Right lobe of liver (tissue), 6 donors: ENCODE measurements at places on chromosomes 7 and 10. TPM values are rescaled to one million over a fixed set of nuclear protein-coding genes. Genes with fewer than 3 reads are reported as not detected.

The NUP42 gene
- total RNA-seq: 15.3 TPM

The PROSER2 gene
- 26.3 TPM for total RNA-seq

The KCND2 gene
- not detected for total RNA-seq

The ZFAND4 gene
- total RNA-seq: 7.5 TPM

The IFIT1B gene
- not detected for total RNA-seq

The AKR1C8 gene
- total RNA-seq: 6.4 TPM

GRCh38 chr7:85000735-85001350, 186.0 kb downstream of the SEMA3D start:
- DNase-seq: no peak

- DNase-seq: peak; percentile 87
Observed at GRCh38 chr7:73721377-73721817, 1.9 kb upstream of the STX1A start.

DNA sequence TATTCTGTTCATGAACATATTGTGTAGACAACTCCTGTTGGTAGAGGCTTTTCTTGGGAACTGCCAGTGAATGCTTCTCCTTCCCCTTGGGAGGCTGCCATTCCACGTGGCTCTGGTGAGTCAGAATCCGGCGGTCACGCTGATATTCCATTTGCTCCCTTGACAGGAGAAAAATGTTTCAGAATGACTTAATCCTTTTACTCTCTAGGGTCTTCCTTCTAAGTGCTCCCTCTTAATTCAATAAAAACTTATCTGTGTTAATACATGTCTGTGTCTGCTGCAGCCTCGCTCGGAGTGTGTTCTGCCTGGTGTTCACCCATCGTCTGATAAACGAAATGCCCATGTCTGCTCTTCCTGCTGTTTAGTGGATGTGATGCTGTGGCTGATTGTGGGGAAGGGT, 278.6 kb downstream of the ARHGAP12 start:
- peak; percentile 29 for DNase-seq

GRCh38 chr10:105725007-105725406, 1083.9 kb downstream of the SORCS3 start:
- DNase-seq: no peak

DNA sequence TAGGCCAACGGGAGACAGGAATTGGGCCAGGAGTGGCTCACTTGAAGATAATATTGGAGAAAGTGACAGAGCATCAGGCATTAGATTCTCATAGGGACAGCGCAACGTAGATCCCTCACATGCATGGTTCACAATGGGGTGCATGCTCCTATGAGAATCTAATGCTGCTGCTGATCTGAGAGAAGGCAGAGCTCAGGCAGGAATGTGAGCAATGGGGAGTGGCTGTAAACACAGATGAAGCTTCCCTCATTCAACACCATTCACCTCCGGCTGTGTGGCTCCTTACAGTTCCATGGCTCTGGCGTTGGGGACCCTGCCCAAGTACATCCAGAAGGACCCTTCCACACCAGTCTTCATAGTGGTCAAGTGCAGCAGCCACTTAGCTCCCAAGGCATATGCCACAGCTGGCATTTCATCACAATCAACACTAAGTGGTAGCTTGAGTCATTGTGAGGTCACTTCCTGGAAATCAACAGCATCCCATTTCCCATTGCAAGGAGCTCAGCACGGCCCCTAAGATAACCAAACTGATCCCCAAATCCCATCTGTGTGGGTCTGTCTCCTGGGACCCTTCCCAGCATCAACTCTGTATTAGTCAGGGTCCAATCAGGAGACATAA, 174.5 kb downstream of the TPST1 start:
- DNase-seq: no peak

- no peak for DNase-seq
Observed at GRCh38 chr7:119964788-119965542, 308.0 kb upstream of the KCND2 start.

GRCh38 chr10:75599875-75600648, 168.6 kb downstream of the LRMDA start:
- DNase-seq: no peak

GRCh38 chr7:54985426-54986330, 33.1 kb upstream of the EGFR start:
- no peak for DNase-seq

DNA sequence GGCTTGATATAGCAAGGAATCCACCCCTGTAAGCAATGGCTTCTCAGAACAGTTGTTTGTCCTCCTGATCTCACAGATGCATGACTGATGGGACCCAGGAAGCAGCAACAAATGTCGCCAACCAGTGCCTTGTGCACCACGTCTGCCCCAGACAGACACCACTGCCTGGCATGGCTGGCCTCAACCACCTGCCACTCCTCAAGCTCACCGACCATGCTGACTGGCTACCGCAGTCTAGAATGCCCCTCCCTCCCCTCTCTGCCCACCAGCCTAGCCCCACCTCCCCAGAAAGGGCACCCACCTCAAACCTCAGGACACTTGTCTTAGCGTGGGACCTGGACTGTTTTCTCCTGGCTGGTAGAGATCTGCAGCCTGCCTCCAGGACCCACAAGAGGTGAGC, 24.0 kb downstream of the LRRC20 start:
- DNase-seq: no peak

DNA sequence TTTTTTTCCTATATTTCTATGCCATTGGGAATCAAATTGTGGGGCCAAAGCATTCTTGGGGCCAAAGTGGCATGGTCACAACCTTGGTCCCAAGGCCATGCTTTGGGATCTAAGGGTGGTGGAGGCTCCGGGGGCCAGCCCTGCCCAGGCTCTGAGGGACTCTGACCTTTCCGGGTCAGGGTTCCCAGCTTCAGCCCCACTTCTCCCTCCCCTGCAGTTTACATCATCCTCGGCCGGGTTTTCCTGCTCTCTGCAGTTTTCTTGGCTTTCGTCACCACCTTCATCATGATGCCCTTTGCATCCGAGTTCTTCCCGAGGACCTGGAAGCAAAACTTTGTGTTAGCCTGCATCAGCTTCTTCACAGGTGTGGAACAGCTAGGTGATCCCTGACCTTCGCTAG, 8.5 kb downstream of the TMEM225B start:
- DNase-seq: no peak

DNA sequence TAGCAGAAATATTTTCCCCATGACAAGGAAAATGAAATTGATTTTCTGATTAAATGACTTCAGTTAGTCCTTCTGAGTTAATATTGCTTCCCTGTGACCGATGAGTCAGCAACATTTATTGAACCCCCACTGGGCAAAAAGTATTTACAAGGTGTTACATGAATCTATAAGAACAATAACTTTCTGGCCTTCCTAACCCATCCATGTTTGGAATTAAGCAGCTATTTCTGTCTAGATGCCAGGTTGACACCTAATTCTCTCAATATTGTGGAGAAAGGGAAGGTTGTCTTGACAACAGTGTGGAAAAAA, 112.9 kb upstream of the JAZF1 start:
- DNase-seq: no peak

GRCh38 chr7:116524221-116524608, 621 bp upstream of the CAV1 start:
- DNase-seq: no peak

DNA sequence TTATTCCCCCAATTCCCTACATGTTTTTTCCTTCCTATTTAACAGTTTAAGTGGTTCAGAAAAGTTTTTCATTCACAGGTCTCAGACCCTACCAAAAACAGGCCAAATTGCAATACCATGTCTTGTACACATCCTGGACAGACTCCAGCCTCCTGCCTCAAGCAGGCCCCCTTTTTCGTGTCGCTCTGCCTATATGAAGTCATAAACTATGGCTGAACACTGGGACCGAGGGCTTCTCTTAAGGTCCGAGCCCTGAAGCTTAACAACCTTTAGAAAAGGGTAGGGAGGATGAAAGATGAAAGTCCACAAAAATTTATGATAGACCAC, 1.4 kb downstream of the FBXW4 start:
- DNase-seq: no peak

- no peak for DNase-seq
Observed at GRCh38 chr10:132728741-132729140, 57.2 kb downstream of the NKX6-2 start.

DNA sequence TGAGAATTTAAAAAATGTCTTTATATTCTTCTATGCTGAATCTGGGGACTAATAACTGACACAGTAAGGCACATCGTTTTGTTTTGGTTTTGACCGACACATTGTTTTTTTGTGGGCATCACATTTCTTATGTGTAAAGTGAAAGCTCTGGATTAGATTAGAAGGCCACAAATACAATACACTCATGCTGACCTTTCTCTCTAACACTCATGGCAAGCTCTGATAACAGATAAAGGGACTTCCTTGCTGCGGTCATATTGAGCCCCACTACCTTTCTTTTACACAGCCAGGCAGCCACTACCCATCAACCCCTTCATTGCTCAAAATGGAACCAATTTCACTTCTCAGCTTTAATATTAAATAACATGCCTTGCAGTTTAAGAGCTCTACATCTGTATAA, 26.0 kb downstream of the PPP1R3A start:
- DNase-seq: no peak

- no peak for DNase-seq
Observed at GRCh38 chr7:153392726-153393125, 633.2 kb downstream of the ACTR3B start.

DNA sequence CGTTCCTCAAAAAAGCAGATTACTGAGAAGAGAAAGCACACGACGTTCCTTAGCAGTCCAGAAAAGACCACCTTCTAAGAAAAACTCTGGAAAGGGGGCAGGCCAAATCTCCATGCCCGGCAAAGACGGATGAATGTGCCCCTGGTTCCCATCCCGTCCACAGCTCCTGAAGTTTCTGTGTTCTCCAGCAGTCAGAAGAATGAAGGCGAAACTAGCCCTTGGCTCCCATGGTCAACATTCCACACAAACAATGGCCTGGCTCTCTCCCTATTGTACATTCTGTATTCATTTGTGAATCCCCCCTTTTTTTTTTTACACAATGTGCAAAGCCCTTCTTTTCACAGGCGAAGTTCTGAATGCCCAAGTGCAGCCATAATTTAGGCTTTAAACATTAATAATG, 5.3 kb downstream of the CTBP2 start:
- DNase-seq: no peak

DNA sequence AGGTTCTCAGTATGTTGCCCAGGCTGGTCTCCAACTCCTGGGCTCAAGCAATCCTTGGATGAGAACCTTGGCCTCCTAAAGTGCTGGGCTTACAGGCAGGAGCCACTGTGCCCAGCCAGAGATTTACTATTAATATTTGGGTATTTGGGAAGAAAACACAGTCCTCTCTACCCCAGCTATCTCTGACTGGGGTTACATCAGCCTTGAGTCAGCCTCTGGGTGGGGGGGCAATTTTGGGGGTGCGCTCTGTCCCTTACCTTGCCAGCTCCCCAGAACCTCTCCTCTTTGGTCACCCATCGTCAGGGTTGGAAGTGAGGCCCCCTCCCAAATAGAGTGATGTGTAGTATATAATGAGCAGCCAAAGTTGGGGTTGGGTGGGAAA, 1.8 kb downstream of the MLXIPL start:
- DNase-seq: no peak

DNA sequence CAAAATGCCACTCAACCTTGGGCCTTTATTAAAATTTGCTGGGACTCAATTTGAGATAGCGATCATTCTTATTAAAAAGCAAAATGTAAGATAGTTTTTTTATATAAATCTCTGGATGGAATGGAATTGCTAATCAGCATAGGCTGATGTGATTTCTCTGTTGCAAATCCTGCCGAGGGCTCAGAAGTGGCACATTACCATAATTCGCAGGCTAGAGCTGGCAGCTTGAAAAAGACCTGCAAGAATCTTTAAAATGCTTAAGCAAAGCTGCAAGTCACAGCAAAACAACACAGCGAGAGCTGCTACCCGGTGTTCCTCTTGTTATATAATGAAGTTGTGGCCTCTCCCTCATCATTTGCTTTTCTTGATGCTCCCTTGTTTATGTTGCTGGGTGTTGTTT, 448.1 kb downstream of the GATA3 start:
- DNase-seq: no peak

DNA sequence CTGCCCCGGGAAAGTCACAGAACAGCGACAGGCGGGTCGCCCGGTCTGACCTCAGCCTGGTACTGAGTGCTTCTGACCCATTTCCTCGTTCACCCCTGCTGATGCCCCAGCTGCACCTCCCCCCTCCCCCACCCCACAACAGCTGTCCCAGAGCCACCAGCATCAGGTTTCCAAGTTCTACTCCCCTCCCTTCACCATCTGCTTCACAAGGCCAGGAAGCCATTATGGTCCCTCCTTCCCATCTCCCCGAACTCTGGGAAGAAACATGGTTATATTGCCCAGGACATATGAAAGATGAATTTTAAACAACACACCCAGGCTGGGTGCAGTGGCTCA, 301.9 kb upstream of the GALNT17 start:
- no peak for DNase-seq

DNA sequence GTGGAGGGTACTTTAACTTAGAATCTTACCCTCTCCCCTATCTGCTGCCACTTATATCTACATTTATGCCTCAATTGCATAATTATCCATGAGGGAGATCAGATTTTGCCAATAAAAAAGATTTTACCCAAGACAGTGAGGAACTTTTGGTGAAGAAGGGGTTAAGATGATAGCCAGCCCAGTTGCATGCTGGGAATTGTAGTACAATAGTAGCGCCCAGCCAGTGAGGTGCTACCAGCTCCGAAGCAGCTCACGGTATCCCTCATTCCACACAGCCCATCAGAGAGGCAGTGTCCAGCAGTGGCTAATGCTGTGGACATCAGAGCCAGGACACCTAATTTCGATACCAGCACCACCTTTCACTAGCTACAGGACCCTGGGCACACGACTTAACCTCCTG, 5.9 kb upstream of the LGI1 start:
- no peak for DNase-seq

DNA sequence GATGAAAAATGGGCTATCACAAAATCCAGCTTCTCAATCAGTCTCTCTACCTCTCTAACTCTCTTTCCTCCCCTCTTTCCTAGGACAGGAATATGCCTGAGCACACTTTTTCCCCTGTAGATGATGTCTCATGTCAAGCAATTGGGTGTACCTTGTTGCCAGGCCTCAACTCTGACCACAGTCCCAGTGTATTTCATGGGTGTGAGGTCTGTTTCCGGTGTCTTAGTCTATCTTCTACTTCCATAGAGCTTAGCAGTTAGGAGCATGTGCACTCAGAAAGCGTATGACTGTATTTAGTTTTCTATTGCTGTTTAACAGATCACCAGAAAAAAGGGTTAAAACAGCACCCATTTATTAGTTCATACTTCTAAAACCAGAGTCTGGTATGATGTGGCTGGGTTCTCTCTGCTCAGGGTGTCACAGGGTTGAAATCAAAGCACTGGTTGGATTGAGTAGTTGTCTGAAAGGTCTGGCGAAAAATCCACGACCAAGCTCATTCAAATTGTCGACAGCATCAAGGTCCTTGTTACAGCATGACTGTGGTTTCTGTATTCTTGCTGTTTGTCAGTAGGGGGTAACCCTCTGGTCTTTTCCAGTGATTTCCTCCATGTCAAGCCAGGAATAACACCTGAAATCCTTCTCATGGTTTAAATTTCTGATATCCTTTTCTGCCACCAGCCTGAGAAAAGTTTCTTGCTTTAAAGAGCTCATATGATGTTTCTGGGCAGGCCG, 130.0 kb downstream of the THSD7A start:
- no peak for DNase-seq

GRCh38 chr10:3668966-3669330, 116.1 kb downstream of the KLF6 start:
- DNase-seq: no peak
